Head of caudate nucleus (tissue), 42 donors: ENCODE measurements at places on chromosomes 6 and 20.

- no peak for DNase-seq
Observed at GRCh38 chr20:2084703-2085102, 16.9 kb upstream of the STK35 start.

GRCh38 chr6:148251891-148252290, 90.7 kb upstream of the SASH1 start:
- no peak for DNase-seq

- no peak for DNase-seq
Observed at GRCh38 chr6:122114717-122115116, 284.7 kb upstream of the HSF2 start.

DNA sequence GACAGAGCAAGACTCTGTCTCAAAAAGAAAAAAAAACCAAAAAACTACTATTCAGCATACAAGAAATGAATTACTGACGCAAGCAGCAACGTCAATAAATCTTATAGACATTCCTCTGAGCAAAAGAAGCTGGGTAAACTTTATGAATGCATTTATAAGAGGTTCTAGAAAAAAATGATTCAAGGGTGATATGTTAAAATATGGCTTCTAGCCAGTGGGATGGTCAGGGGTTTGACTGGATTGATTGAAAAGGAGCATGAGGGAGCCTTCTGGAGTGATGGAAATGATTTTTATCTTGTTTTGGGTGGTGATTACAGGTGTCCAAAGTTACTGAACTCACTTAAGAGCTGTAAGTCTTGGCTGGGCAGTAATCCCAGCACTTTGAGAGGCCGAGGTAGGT, 64.9 kb upstream of the SALL4 start:
- DNase-seq: no peak

DNA sequence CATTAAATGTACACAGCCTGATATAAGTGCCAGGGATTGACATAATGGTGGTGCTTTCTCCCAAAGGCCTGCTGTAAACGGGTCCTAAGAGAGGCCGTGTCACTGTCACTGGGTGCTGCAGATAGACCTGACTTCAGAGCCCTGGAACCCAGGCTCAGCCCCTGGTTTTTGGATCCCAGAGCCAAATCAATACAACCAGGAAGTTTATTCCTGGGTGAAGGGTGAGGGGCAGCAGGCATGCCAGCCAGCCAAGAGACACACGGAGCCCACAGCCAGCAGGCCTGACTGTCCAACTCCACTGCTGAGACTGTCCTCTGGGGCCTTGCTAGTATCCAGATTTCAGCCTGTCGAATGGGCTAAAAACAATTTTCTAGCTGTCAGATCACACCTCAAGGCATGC, 12.8 kb upstream of the ARMC12 start:
- no peak for DNase-seq

DNA sequence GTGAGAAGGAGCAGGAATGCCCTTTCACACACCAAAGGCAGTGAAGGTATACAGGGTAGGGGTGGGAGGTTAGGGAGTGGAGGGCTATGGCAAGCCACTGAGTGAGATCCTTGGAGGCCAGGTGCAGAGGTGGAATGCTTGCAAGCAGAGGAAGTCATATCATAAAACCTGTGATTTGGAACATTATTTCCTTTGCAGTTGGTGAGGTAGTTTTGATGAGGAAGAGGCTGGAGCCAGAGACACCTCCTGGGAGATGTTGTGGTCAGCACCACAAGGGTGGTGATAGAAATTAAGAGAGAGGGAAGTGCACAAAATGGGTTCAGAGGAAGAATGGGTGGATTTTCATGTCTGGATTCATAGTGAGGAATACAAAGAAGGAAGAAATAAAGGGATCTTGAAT, 73.0 kb downstream of the PLCB4 start:
- no peak for DNase-seq

GRCh38 chr20:64101731-64102621, 5.4 kb downstream of the NPBWR2 start:
- DNase-seq: peak; percentile 54

- DNase-seq: no peak
Observed at GRCh38 chr20:13342469-13343242, 121.6 kb downstream of the ISM1 start.

GRCh38 chr6:31407699-31408098, 4.3 kb downstream of the MICA start:
- no peak for DNase-seq

- DNase-seq: no peak
Observed at GRCh38 chr20:44703183-44703925, 11.8 kb upstream of the CCN5 start.

DNA sequence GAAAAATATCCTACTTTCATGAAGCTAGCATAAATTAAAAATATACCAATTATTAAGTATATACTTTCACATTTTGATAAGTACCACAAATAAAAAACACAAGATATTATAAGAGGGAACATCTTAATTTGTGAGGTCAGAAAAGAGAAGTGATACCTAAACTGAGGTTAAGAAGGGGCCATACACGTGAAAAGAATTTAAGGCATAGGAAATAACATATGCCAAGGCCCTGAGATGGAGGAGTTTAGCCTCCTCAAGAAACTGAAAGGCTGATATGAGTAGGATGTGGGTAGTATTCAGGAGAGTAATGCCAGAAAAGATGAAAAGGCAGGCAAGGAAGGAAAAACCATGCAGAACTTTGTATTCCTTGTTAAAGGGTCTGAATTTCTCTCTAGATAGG, 116.6 kb upstream of the HTR1E start:
- no peak for DNase-seq

DNA sequence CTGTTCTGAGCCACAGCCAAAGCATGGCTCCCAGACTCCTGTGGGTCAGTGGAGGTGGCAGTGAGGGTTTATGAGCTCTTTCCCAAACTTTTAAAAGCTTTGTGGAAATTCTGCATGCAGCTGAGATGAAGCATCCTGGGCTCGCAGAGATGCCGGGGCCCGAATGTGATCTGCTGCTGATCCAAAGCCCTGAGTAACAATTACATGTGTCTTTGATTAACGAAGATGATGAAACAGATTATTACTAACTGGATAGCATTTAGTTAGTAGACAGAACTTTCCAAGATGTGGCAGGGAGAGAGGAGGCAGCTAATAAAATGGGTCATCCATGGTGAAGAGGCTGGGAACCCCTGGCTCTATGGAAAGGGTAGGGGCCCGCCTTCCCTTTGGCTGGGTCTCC, 43.9 kb upstream of the MDFI start:
- DNase-seq: no peak

DNA sequence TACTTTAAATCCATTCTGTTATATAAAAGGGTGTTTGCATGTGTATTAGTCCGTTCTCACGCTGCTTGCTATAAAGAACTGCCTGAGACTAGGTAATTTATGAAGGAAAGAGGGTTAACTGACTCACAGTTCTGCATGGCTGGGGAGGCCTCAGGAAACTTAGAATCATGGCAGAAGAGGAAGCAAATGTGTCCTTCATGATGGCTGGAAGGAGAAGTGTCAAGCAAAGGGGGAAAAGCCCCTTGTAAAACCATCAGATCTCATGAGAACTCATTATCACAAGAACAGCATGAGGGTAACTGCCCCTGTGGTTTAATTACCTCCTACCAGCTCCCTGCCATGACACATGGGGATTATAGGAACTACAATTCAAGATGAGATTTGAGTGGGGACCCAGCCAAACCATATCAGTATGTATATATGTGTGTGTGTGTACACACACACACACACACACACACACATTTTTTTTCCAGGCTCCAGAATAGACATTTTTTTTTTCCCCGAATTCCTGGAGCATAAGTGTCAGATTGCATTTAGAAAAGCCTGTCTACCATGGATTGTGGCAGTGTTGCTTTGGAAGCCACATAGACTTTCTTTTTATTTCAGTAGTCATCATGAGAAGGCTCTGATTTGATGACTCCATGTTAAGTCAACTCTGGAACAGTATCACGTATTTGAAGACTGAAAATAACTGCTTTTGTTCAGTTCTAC, 31.5 kb downstream of the KDM1B start:
- no peak for DNase-seq

DNA sequence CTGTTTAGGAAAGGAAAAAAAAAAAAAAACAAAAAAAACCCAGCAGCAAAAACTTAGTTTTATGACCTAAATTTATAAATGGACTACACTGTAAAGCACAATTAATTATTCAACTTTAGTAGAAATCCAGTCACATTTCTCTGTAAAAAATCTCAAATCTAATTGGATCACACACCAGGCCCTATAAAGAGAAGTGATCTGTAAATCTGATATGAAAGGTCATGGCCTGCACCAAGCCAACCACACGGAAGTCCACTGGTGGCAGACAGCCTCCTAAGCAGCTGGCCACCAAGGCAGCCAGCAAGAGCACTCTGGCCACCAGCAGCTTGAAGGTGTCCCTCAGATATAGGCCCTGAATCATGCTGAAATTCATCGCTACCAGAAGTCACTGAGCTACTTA, 131.6 kb downstream of the HFE start:
- no peak for DNase-seq

GRCh38 chr6:3390698-3391097, 66.2 kb downstream of the SLC22A23 start:
- DNase-seq: peak; percentile 48

DNA sequence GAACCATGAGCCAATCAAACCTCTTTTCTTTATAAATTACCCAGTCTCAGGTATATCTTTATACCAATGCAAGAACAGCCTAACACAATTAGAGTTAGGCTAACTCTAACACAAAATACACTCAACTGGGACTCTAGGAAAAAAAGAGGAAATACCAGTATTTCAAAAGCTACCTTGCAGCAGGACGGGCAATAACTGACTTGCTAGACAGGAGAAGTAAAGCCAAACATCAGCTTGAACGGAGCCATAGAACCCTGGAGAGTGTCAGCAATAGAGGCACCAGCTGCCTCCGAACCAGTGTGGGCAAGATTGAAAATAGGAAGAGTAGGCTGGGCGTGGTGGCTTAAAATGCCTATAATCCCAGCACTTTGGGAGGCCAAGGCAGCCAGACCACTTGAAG, 162.0 kb upstream of the SOX4 start:
- DNase-seq: no peak

GRCh38 chr6:163162007-163162873, 252.3 kb upstream of the QKI start:
- no peak for DNase-seq

DNA sequence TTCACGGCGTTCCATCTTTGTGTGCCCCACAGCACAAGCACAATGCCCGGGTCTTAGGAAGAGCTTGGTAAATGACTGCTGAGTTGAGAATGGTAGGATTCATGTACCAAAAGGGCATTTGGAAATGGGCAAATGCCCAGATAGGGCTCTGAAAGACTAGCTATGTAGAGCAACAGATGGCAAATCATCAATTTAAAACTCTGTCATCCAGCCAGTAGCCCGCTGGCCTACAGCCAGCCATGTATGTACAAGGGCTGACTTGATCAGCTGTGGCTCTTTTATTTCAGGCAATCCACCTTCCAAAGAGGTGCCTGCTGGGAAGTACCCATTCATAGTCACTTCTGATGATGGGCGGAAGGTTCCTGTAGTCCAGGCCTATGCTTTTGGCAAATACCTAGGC, 35.1 kb downstream of the NT5E start:
- DNase-seq: no peak

GRCh38 chr6:30037182-30037788, 23.8 kb upstream of the POLR1H start:
- no peak for DNase-seq

DNA sequence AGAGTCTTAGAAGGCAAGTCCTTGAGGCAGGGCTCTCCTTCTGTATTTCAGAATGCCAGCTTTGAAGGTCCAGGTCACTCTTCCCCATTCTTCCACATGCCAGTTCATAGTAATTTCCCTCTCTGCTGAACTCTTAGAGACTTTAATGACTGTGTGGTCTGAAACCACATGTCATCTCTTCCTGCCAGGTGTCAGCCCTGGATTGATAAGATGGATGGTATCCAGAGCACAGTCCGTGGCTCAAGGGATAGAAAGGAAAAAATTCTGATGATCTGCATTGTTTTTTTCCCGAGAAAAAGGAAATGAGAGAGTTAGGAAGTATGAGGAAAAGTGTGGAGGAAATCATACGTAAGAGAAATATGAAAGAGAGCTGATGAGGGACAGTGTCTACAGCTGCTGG, 250.9 kb downstream of the TPBG start:
- DNase-seq: no peak

GRCh38 chr6:1251198-1252155, 60.4 kb upstream of the FOXQ1 start:
- DNase-seq: no peak

- DNase-seq: no peak
Observed at GRCh38 chr20:18014411-18014810, 43.3 kb downstream of the OVOL2 start.

DNA sequence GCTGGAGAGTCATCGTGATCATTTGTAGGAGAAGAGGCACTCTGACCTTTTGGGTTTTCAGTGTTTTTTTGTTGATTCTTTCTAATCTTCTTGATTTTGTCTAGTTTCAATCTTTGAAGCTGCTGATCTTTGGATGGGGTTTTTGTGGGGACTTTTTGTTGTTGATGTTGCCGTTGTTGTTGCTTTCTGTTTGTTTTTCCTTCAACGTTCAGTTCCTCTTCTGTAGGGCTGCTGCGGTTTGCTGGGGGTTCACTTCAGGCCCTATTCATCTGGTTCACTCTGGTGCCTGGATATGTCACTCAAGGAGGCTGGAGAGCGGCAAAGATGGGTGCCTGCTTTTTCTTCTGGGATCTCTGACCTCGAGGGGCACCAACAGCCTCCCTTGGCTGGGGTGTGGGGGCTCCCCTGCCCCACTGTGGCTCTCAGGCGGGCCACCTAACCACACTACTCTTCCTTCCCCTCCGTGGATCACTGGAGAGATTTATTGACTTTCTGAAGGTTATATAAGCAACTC, 21.5 kb upstream of the TMEM244 start:
- no peak for DNase-seq

- DNase-seq: no peak
Observed at GRCh38 chr20:2135013-2135412, 33.4 kb downstream of the STK35 start.

GRCh38 chr6:34901930-34902329, 12.9 kb downstream of the ANKS1A start:
- DNase-seq: no peak

DNA sequence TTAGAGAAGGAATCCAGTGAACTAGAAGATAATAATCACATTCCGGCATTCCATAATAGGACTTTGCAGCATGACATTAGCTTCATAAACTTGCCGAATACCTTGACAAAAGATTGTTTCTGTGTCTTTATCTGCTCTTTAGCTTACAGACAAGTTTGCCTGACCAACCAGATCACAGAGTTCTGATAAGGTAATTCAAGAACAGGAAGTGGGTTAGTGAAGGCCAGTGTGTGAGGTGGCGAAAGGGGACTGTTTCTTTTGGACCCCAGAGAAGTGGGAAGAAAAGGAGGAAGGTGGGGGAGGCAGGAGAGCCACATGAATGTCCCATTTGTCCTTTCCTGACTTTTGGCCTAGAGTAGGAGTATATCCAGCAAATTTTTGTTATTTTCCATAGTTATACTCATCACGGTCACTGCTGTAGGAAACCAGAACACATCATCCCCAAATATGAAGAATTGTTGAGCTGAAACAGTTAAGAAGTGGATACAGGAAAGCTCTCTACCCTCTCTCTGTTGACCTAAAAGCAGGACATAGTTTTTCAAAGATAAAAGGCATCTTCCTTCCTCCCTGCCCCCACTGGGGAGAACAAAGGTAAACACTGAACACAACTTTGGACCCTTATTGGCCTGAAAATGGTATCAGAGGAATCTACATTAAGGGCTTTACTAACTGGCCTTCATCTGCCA, 72.4 kb upstream of the TNFAIP3 start:
- DNase-seq: no peak
